Pons (tissue), 1 donor: ENCODE measurements at places on chromosomes 12 and 14.
A peak's percentile ranks its signal among the peaks of the same experiment; 100 is the strongest.

DNA sequence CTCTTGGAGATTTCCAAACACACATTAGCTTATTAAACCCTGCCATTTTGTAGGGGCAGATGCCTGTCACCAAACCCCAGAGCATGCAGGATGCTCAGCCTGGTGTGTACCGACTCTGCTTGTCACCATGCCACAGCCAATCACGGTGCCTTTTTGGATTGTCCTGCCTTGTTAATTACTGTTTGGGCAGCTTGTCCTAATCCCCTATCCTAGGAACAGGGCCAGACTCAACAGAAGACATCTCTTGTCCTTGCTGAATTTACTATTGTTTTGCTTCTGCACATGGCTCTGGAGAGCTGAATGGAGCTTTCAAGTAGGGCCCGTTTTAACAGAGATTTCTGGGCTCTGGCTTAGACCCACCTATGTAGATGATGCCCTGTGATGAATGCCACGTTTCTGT lies 388.5 kb downstream of the AACS start:
- peak; percentile 99 for DNase-seq

- DNase-seq: peak; percentile 61
Measured at GRCh38 chr12:54352891-54353874, 11.1 kb downstream of the GPR84 start.

- no peak for DNase-seq
Measured at GRCh38 chr14:58491593-58491992, 64.1 kb downstream of the KIAA0586 start.

GRCh38 chr12:69383074-69383473 lies 23.5 kb downstream of the YEATS4 start:
- no peak for DNase-seq

- no peak for DNase-seq
Measured at GRCh38 chr14:101594511-101595148, 33.3 kb downstream of the DIO3 start.

GRCh38 chr12:116136340-116136739 lies 141.2 kb downstream of the MED13L start:
- DNase-seq: no peak

DNA sequence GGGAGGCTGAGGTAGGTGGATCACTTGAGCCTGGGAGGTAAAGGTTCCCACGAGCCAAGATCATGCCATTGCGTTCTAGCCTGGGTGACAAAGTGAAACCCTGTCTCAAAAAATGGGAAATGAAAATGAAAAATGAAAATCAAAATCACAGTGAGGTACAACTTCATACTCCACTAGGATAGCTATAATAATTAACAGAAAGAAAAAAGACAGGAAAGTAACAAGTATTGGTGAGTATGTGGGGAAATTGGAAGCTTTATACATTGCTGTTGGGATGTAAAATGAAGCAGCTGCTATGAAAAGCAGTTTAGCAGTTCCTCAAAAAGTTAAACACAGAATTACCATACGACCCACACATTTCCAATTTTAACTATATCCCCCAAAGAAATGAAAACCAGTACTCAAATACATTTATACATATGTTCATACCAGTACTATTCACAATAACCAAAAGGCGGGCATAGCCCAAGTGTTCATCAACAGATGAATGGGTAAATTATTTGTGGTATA lies 22.2 kb downstream of the SGPP1 start:
- no peak for DNase-seq

- DNase-seq: peak; percentile 65
Measured at GRCh38 chr12:63941879-63942278, 97.4 kb downstream of the SRGAP1 start.

GRCh38 chr12:69996722-69997121 lies 171.7 kb downstream of the MYRFL start:
- DNase-seq: no peak

- DNase-seq: no peak
Measured at GRCh38 chr12:12508612-12509011, 54.1 kb downstream of the DUSP16 start.

DNA sequence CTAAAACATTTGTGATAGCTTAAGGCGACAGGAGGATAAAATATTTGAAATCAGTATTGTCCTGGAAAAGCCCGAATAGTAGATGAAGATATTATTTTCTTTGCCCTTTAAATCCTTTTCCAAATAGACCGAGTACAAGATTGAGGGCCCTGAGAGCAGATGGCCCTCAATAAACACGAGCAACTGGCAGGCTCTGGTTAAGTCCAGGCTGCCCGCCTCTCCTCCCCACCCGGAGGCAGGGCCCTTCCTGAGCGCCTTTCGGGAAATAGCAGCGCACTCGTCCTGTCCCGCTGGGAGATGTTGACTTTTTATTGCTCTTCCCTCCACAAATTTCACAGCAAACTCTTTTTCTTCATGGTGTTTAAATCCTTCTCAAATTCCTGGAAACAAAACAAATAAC lies 50.8 kb upstream of the MAX start:
- no peak for DNase-seq

- no peak for DNase-seq
Measured at GRCh38 chr14:37278636-37279538, 81.2 kb downstream of the MIPOL1 start.

DNA sequence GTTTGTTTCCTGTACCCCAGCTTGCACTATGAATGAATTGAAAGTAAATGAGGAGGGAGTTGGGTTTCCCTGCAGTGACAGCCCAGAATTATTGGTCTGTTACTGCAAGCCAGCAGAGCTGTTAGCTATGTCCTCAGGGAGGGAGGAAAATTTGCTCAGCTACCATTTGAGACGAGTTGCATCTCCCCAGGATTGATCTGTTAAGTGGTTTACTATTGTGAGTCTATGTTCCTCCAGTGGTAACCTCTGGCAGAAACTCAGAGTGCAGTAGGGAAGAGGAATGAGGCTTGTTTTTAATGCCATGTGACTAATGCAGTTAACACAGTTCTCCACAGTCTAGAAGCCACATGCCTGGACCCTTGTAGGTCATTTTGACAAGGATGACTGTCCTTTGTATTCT lies 173.9 kb downstream of the SLC15A4 start:
- DNase-seq: no peak

DNA sequence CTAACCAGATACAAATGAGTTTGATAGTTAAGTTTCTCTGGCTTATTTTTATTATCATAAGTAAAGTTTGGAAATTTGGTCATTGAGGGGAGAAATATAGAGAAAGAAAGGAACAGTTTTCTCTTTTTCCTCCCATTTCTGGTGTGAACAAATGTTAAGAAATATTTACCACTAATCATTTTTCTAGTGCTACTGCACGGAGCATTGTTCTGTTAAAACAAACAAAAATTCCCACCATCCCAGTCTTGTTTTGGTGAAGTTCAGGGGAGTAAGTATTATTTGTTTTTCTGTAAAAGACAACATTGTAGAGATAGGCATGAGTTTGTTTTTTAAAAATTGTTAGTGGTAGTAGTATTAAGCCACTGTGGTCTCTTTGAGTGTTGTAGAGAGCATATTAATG lies 135.3 kb downstream of the FGD4 start:
- peak; percentile 63 for DNase-seq

DNA sequence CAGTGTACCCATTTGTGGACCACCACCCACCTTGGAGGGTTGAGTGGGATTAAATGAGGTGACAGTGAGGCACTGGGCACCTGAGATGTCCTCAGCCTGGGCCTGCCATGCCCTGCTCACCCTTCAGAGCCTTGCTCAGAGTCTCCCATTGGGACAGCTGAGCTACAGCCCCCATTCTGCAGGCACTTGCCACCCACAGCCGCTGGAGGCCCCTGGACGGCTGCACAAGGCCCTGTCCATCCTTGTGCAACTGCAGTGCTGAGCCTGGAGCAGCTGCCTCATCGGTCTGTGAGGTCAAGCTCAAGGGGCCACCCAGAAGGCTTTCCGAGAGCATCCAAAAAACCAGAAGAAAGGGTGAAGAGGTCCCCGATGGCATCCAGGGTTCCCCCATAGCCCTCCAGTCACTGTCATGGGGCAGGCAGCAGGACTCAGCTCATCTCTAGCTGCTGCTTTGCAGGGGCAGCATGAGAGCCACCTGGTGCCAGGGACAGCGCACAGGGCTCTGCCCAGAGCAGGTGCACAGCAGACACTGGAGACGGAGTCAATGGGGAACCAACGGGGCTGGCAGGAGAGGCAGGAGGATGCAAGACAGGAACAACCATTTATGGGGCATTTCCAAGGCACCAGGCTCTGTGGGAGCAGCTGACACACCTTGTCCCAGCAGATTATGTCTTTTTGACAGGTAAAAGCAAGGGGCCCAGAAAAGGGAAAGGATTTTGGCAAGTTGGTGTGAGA lies 84.6 kb downstream of the ARL6IP4 start:
- DNase-seq: no peak

DNA sequence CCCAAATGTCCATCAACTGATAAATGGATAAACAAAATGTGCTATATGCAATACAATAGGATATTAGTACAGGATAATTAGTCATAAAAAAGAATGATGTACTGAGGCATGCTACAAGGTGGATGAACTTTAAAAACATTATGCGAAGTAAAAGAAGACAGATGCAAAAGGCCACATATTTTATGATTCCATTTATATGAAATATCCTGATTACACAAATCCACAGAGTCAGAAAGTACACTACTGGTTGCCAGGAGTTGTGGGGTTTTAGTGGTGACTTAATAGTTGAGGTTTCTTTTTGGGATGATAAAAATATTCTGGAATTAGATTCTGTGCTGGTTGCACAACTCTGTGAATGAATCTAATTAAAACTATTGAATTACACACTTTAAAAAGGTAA lies 12.6 kb downstream of the TRIM9 start:
- DNase-seq: no peak

DNA sequence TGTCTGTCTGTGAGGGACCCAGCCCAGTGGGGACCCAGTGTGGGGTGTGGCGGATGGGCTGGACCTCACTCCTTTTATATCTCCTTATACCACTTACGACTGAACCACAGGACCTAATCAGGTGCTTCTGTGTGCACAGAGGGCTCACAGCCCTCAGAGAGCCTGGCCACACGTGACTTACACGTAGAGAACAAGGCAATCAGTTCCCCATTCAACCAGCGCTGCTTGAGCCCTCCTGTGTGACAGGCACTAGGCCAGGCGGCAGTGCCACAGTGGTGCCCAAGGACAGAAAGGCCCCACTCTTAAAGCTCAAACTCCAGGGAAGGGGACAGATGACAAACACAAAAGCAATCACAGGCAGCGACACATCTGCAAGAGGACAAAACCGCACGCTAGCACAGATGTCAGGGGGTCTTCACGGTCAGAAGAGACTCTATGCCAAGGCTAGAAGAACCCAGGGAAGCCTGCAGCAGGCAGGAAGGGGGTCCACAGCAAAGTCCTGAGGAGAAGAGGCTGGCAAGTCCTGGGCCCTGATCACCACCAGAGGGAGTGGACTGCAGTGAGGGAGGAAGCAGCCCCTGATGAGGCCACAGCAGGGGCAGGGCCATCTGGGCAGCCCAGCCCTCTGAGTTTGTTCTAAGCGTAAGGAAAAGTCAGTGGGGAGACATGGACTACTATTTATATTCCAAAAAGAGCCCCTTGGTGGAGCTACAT lies 39.3 kb downstream of the SETD3 start:
- no peak for DNase-seq

DNA sequence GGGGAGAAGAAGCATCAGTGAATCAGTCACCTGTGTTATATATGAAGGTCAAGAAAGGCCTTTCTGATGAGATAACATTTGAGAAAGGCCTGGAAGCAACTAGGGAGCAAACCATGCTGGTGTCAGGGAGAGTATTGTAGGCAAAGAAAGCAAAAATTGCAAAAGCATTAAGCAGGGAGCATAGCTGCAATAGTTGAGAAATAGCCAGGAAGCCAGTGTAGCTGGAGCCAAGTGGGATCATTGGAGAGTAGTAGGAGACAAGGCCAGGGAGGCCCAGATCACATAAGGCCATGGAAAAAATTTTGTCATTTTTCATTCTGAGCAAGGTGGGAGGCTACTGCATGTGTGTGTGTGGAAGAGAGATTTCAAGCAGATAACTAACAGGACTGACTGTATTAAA lies 18.8 kb upstream of the MAGOHB start:
- DNase-seq: no peak

DNA sequence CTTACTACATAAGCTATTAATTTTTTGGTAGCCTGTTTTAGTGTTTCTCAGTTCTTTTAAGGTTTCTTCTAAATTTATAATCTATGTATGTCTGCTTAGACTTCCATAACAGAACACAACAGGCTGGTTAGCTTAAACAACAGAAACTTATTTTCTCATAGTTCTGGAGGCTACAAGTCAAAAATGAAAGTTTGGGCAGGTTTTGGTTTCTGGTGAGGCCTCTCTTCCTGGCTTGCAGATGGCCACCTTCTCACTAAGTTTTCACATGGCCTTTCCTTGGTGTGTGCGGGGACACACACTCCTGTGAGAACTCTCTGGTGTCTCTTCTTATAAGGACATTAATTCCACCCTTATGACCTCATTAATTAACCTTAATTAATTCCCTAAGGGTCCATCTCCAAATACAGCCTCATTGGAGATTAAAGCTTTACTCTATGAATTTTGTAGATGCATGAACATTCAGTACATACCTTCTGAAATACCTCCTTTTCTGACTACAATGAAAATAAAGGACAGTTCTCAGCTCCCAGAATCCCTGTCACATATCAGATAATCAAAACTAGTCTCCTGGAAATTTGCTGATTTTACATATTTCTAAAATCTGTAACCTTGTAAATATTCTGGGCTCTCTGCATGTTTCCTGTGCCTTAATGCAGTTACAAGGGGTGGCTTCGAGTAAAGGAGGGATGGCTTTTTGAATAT lies 23.2 kb upstream of the BMAL2 start:
- no peak for DNase-seq

- no peak for DNase-seq
Measured at GRCh38 chr12:27343255-27344000, 10.8 kb downstream of the BMAL2 start.

GRCh38 chr14:69716478-69717187 lies 50.3 kb upstream of the SRSF5 start:
- DNase-seq: no peak

DNA sequence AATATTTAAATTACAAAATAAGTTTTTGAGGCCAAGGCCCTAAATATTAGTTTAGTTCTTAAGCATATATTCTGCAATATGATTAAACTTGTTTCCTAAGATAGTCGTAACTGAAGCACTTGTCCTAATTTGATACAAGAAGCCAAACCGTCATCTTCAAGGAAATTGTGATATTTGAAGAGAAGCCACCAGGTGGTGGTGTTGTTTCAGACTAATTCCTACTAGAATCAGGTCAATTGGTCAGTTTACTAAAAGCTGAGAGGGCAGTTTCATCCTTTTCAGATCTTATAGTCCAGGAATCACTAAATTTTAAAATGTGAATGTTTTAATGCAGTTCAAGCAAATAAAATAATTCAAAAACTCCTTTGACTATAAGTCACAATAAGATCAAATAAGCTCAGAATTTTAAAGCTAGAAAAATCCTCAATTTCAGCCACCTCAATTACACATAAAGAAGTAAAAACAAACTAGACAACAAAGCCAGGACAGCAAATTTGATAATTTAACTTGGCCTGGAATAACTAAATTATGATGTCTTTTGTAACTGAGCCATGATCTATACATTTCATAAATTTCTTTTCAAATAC lies 7.1 kb upstream of the ARL1 start:
- peak; percentile 82 for DNase-seq

DNA sequence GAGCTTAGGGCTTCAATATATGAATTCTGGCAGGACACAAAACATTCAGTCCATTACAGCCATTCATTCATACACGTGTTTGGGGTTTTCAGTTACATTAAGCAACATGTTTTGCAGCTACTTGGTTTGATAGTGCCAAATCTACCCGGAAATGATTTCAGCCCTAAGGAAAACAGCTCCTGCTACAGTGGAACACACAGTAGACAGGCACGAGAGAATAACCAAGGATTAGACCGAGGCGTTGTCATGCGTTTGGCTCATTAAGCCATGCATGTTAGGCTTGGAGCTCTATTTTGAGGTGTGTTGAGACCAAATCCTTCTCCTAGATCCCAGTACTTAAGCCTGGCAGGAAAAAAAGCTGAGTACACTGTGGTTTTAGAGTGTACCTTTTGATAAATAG lies 177.4 kb downstream of the PRKCH start:
- DNase-seq: no peak
